ENCODE measurements at places on chromosomes 5 and 9. TPM values are rescaled to one million over a fixed set of nuclear protein-coding genes. Genes with fewer than 3 reads are reported as not detected.
A peak's percentile ranks its signal among the peaks of the same experiment; 100 is the strongest.

The UGT3A1 gene
- 3.1 TPM for total RNA-seq

The SV2C gene
- total RNA-seq = 0.12 TPM

The KIAA1958 gene
- total RNA-seq = 37.9 TPM

The SHOC1 gene
- not detected for total RNA-seq

The CDKN2A gene
- total RNA-seq = 4.0 TPM

The VDAC1 gene
- total RNA-seq = 363 TPM

DNA sequence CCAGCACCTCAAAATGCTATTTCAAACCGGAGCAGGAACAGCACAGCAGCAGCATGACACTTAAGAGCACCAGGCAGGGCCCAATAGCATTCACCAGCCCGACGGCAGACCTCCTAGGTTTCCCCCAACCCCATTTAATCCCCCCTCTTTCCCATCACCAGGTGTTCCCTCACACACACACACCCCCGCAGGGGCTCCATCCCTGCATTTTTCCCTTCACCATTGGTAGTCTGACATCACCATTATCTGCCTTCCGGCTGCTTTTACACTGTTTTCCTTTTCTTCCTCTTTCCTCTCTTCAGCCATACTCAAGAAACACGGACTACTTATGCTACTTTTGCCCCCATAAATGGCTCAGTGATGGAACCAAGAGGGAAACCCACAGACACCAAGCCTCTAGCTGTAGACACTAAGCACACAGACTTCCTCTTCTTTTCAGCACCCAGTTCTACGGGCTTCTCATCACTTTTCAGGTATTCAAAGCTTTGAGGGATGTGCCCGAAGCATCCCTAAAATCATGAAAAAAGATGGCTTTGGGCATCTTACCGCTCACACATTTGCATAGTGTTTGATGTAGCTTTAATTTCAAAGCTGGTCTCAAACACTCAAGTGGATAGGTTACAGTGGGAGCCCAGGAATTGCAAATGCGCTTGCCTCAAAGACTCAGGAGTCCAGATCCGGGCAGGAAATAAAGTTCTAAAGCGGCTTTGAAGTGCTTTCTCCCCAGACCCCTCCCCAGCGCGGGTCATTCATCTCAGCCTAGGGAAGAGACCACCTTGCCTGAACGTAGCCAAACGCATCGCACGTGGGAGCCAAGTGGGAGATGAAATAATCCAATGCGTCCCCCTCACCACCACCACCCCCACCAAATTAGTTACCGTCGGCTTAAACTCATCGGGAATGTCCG, 141.5 kb downstream of the TSSK1B start:
- DNase-seq = peak; percentile 78

DNA sequence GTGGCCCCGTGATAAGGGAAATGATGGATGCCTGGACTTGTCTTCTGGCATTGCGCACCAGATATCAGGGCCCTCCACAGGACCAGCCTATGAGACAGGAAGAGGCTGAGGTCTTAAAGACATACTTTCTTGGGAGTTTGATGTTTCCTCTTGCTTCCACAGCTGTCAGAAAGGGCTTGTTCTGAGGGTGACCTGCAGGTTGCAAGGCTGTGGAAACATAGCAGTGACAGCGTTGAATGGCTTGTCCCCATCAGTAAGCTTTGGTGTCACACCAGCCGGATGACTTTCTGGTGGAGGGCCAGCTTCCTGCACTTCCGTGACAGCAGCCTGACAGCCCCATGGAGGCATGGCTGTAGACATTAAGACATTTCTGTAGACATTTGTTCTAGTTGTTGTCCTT, 143.2 kb downstream of the C9orf152 start:
- DNase-seq = no peak

- no peak for DNase-seq
These were observed 284.7 kb upstream of the MAP3K1 start for GRCh38 chr5:56530626-56531138.

DNA sequence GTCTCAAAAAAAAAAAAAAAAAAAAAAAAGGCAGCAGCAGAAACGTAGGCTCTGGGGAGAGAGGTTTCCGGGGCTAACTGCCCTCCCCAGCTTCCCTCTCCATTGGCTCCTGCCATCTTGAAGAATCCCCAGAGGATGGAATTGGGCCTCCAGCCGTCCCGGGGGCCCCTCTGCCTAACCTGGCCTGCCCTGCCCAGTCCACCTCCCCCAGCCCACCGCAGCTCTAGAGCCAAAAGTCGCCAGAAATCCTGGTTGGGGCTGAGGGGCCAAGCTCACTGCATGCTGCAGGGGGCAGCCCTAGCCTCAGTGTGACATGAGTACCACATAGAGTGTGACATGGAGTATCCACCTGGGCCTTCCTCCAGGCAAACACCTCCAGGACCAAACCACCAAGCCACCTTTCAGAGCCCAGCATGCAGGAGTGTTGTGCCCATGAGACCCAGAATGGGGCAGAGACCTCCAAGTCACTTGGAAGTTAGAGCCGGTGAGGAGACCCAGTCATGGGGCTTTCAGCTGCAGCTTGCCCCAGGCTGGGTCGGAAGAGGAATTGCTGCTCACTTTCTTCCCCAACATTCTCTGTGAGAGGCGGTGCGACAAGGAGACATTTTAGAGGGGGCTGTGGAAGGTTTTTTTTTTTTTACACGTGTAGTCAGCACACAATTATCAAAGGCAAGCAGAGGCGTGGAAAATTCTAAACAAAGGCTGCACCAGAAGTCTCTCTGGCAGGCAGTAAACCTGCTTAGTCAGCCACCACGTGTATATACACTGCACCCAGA, 17.6 kb downstream of the CD74 start:
- no peak for DNase-seq

GRCh38 chr5:100900796-100901781, 2.0 kb downstream of the ST8SIA4 start:
- peak; percentile 88 for DNase-seq

DNA sequence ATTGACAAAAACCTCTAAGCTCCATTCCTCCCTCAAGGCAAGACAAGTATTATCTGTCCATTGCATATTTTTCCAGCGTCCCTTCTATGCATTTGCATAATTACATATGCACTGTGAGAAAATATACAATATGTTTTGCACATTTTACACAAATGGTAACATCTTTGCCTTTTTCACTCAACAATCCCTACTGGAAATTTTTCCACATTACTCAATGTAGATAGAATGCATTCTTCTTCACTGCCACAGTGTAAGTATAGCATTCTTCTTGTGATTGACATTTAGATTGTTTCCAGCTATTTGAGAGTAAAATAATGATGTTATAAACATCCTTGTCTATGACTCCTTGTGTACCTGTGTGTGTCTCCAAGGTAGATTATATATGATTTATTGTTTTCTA, 205.0 kb downstream of the SLIT3 start:
- no peak for DNase-seq

DNA sequence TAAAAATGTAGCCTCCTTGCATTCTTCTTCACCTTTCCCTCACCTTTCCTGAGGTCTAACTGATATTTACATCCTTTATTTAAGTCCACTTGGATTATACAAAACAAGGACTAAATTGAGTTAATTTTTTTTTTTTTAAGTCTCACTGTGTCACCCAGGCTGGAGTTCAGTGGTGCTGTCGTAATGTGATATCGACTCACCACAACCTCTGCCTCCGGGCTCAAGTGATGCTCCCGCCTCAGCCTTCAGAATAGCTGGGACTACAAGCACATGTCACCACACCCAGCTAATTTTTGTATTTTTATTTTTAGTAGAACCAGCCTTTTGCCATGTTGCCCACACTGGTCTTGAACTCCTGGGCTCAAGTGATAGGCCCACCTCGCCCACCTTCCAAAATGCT, 195.3 kb downstream of the BNC2 start:
- no peak for DNase-seq

DNA sequence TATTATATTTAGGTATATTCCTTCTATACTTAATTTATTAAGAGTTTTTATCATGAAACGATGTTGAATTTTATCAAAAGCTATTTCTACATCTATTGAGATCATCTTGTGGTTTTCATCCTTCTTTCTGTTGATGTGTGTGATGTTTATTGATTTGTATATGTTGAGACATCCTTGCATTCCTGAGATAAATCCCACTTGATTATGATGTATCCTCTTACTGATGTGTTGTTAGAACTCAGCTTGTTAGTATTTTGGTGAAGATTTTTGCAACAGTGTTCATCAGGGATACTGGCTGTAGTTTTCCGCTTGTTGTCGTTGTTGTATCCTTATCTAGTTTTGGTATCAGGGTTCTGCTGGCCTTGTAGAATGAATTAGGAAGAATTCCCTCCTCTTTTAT, 213.6 kb downstream of the GDNF start:
- DNase-seq = no peak

GRCh38 chr9:84744726-84745125, 75.2 kb downstream of the NTRK2 start:
- no peak for DNase-seq

DNA sequence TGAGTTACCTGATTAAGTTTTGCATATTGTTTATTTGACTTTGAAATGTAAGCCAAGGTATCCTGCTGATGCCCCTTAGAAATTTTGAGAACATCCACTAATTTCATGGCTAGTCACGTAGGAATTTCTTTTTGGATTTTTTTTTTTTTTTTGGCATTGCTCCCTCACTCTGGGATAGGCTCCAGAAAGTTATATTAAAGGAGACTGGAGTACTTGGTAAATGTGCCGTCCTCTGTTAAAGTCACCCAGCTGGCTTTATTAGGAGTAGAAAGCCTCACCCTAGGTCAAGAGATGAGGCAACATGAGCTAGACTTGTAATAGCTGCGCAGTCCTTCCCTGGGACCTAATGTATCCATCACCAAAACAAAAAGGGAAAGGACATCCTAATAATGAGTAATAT, 3.1 kb downstream of the KCTD16 start:
- no peak for DNase-seq

- DNase-seq = no peak
These were observed 71.9 kb upstream of the TAF1L start for GRCh38 chr9:32707326-32707725.

- no peak for DNase-seq
These were observed 85.6 kb downstream of the MACROH2A1 start for GRCh38 chr5:135313405-135313804.

DNA sequence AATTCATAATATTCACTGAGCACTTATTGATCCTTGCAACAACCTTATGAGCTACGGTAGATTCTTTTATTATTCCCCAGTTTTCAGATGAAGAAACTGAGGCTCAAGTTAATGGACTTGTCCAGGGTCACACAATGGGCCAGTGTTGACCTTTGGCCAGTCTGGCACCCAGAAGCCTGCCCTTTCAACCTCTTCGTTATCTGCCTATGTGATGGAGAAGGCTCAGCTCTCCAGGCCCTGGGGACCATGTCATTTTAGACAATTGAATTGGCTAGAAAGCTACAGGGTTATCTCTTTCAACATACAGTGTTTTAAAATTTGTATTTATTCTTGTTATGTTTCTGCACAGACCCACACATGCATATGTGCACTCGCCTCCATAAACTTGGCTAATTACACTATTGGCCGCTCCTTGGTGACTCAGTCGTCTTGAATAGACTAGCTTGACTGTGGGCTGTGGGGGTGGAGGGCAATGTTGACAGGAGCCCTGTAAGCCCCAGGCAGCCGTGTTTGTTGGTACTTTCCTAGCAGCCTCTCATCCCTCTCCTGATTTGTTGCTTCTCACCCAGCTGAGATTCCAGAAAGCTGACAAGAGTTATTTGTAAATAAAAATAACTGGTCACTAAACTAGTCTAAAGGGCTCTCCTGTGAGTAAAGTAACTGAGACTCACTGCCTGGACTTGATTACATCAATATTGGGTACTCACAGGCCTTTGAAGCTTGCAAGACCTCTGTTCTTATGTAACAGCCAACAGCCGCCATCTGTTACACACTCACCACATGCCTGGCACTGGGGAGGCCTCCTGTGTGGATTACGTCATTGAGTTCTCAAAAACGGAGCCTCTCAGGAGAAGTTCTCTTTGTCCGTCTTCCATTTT, 8.5 kb upstream of the ANGPTL2 start:
- DNase-seq = no peak

- DNase-seq = no peak
These were observed 818 bp downstream of the PCDHGA10 start for GRCh38 chr5:141413540-141414069.

DNA sequence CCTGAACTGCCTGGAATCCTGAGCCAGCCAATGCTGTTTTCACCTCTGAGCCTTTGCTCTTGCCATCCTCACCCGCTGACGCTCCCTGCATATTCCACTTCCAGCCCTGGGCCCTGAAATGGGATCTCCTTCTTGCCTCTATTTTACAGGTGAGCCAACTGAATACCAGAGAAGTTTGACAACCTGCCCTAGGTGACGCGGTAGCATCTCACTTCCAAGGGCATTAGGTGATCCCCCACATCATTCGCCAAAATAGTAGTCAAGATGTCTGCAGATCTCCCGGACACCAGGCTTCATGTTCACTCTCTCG, 43.5 kb downstream of the FOXI1 start:
- DNase-seq = no peak

- no peak for DNase-seq
These were observed 123.2 kb downstream of the FGF18 start for GRCh38 chr5:171542525-171543140.

GRCh38 chr9:121478816-121479676, 20.6 kb downstream of the GGTA1 start:
- no peak for DNase-seq

- no peak for DNase-seq
These were observed 254.3 kb upstream of the KLF9 start for GRCh38 chr9:70668751-70669150.
